ENCODE measurements at places on chromosomes 3 and 15. TPM values are rescaled to one million over a fixed set of nuclear protein-coding genes. Genes with fewer than 3 reads are reported as not detected.

DNA sequence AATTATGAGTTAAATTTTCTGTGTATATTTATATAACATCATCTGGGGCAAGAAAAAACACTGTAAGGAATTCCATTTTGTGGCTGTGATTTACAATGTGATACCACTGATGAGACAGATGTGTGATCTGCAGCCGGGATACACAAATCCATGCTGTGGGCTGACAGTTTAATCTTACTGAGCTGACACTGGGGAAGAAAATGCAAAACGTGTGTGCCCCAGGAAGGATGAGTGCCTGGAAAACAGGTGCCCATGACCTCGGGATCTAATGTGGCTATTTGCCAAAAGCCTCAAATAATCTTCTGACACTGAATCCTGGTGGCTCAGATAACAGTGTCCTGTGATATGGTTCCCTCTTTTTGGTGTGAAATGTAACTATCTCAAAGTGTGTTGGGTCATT, 10.5 kb downstream of the MYRIP start:
- no peaks in the 10 kb centered on the region for H3K4me1 ChIP-seq
- no peak overlapping the region for H3K27ac ChIP-seq
- H3K4me3 ChIP-seq: no peak overlapping the region
- no peaks in the 10 kb centered on the region for H3K27me3 ChIP-seq

- H3K4me3 ChIP-seq: no peak overlapping the region
- no peak for DNase-seq
- no peaks in the 10 kb centered on the region for H3K4me1 ChIP-seq
Measured at GRCh38 chr3:14691239-14691638, 16.3 kb downstream of the C3orf20 start.

- H3K36me3 ChIP-seq: no peaks in the 10 kb centered on the region
- H3K4me3 ChIP-seq: no peak overlapping the region
- peaks cover 15% of the 10 kb centered on the region for H3K4me1 ChIP-seq
- no peak overlapping the region for H3K27ac ChIP-seq
- no peak for DNase-seq
Measured at GRCh38 chr3:45566951-45567411, 27.6 kb upstream of the LIMD1 start.

- H3K27me3 ChIP-seq: no peaks in the 10 kb centered on the region
- DNase-seq: no peak
- H3K4me3 ChIP-seq: no peak overlapping the region
- H3K27ac ChIP-seq: no peak overlapping the region
- H3K36me3 ChIP-seq: no peaks in the 10 kb centered on the region
Measured at GRCh38 chr3:159171333-159171732, 369.5 kb downstream of the MFSD1 start.

GRCh38 chr15:66862111-66862939, 160.3 kb downstream of the SMAD6 start:
- peaks cover 18% of the 10 kb centered on the region for H3K4me1 ChIP-seq
- no peaks in the 10 kb centered on the region for H3K36me3 ChIP-seq
- H3K4me3 ChIP-seq: no peak overlapping the region
- no peak overlapping the region for H3K27ac ChIP-seq

Gene MNS1
- total RNA-seq: 4.3 TPM

Gene HHATL
- not detected for total RNA-seq

Gene ITGA11
- total RNA-seq: not detected
